SHP77 (cell line): ENCODE measurements at places on chromosomes 3 and 15.
A peak's percentile ranks its signal among the peaks of the same experiment; 100 is the strongest.

- DNase-seq = no peak
These were observed 99.2 kb upstream of the RGMA start for GRCh38 chr15:93188236-93188635.

- DNase-seq = no peak
These were observed 19.3 kb downstream of the SFMBT1 start for GRCh38 chr3:53026382-53027162.

GRCh38 chr3:24242012-24242698, 252.5 kb downstream of the THRB start:
- DNase-seq = no peak

- DNase-seq = no peak
These were observed 421.8 kb downstream of the NLGN1 start for GRCh38 chr3:173819368-173819767.

- DNase-seq = peak; percentile 95
These were observed 326.3 kb upstream of the ICE2 start for GRCh38 chr15:60804986-60805949.

DNA sequence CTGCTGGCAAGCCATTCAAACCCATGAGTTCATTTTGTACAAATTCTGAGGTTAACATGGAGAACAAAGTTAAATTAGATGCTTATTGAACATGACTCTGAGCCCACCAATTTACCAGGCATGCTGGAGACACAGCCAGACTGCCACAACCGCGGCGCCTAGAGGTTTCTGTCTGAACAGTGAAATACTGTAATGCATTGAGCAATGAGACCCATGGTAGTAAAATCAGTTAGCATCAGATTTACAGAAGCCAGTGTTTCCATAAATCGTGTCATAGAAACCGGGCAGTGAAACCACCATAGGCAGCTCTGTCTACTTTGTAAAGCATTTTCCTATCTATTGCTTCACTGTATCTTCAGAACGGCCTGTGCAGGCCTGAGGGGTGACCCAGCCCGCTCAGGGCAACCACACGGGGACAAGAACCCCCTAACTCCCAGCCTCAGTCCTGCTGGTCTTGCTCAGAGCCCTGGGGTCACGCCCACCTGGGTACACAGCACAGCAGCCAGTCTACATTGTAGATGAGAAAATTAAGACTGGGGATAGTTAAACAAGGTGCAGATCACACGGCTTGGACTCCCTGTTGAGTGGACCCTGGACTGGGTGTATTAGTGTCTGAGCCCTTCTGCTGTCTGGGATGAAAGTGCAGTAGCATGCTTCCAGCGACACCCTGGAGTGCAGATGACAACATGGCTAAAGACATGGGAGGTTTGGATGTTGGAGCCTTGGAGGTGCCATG, 44.2 kb downstream of the MGLL start:
- no peak for DNase-seq

- no peak for DNase-seq
These were observed 177.8 kb downstream of the KLF13 start for GRCh38 chr15:31504462-31504839.

DNA sequence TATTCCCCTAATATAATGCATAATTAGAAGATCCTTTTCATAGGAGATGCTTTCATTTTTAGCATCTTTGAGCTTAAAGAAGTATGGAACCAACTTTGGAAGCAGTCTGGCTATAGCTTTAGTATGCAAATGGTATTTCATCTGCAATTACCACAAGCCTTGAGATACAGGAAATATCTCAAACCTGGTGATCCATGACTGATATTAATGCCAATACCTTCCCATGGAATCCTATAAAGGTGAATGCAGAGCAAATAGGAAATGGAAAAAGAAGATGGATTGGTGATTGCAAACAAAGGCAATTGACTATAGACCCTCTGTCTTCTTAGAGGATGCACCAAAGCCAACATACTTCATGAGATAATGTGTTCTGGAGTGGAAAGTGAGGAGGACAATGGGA, 326.4 kb downstream of the KBTBD8 start:
- DNase-seq = no peak

DNA sequence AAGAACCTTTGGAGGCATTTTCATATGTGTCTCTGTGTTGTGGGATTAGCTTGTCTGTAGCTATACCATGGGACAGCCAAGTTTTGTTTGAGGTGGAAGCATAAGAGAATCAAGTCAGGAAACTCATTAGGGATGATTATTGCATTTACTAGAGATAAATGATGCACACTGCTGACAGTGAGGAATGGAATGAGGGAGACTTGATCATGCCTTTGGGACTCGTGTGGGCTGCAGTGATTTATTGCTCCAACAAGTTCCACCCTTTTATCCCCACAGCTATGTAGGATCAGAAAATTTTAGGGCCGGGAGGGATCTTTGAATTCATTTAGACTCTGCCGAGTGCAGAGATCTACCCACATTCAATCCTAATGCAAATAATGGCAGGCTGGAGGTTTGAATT, 16.3 kb downstream of the ZNF385D start:
- DNase-seq = no peak

DNA sequence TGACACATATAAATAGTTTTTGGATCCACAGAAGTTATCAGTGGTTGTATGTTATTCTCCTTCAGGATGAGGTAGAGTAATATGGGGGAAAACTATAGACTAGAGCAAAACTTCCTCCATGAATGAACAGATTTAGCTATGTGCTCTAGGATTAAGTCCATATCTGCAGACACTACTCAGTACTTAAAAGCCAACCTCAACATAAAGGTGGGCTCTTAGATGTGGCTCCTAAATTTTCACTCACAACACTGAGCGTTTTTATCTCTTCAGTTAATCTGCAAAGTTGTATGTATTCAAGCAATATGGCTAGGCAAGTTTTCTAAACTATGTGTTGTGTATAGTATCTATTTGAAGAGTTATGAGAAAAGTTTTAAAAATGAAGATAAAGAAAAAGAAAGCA, 147.0 kb upstream of the SLITRK3 start:
- DNase-seq = no peak

DNA sequence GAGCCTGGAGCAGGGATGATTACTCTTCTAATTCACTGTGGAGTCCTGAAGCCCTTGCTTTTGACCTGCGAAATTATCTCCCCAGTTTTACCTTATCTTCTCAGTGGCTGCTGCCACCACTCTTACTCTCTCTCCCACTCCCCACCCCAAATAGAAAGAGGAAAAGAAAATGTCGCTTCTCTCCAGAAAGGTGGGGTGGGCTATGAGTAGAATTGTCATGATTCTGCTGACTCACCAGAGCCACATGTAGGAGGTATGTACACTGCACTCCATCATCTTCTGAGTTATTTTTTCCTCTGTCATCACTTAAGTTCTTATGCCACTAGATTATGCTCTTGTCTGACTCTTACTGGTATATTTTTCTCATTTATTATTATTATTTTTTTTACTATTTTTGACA, 43.9 kb upstream of the TMEM158 start:
- no peak for DNase-seq

- no peak for DNase-seq
These were observed 113.5 kb downstream of the VGLL4 start for GRCh38 chr3:11530153-11530721.

DNA sequence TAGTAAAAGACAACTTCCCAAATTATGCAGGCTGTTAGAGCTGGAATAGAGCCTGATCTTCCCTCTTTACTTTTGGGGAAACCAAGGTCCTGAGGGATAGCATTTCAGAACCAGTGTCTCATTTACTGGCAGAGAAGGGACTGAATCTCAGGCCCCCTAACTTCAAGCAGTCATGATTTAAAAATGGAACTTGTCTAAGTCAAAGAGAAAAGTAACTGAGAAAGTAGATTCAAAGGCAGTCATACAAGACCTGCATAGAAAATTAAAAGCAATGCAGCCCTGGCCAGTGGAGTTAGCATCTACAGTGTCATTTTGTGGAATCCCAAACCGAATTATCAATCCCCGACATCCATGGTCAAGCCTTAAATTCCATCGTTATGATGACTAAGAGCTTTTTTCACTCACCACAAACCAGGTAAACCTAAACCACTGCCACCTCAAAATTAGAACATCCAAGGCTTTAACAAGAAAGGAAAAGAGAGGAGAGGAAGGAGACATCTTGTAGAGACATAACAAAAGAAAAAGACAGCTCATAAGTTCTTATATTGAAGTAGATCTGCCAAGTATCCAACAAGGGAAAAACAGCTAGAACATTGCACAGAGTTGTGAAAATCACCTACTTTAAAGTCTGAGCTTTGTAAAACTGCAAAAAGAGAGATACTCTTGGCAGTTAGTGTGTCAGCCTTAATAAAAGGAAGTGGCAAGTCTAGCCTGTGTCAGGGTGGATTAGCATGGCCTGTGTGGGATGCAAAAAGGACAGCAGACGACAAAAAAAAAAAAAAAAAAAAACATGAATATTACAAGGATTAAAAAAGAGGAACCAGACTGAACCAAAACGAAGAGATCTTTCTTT, 54.1 kb upstream of the CCR2 start:
- DNase-seq = no peak

GRCh38 chr3:16501376-16501775, 12.1 kb downstream of the RFTN1 start:
- DNase-seq = no peak

DNA sequence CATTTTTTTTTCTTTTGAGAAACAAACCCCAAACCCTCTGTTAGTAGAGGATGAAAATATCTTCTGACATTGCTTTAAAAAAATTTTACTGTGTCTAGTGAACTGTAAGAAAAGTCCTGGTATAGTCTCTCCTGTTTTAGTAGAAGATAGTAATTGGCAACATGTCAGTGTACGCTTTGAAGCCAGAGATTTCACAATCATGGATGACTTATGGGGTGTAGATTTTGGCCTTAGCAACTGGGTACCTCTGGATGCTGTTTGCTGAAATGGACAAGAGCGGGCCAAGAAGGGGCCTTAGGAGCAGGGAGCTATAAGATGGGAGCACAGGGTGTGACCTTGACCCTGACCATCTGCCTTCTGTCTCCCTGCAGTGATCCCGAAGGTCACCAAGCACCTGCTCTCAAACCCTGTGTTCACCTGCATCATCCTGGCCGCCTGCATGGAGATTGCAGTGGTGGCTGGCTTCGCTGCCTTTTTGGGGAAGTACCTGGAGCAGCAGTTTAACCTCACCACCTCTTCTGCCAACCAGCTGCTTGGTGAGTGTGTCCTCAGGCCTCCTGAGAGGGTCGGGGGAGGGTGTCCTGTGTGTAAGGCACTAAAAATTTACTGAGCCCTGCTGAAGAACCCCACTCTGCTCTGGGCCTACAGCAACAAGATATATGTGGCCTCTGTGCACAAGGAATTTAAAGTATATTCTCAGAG, 266.7 kb downstream of the SLCO3A1 start:
- no peak for DNase-seq

DNA sequence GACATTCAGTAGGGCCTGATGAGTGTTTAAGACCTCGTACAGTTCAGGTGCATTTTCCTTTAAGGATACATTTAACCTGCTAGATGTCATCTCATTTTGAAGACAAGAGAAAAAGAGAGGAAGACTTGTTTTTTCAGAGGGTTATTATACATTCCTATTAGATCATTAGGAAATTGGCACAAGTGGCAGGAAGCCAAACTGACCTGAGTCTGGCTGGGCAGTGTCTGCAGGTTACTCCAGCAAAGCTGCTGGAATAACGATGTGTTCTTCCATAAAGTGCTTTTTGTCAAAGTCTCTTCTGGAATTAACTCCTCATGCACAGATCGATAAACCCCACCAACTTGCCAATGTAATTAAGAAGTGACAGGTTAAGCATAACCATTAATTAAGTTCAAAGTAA, 396.4 kb upstream of the TPRG1 start:
- no peak for DNase-seq

DNA sequence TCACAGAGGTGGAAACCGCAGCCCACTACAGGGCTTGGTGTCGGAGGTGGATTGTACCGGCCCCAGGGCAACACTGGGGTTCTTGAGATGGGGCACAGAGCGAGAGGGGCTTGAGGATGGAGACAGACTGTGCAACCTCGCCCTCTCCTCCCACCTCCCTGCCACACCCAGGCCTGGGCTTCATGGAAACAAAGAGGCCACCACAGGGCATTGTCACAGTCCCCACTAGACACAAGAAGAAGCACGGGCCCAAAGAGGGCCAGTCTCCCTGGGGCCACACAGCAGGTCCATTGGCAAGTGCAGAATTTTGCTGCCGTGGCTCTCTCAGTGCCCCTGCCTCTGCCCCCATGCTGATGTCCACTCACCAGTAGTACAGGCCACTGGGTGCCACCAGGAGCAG, 4.1 kb upstream of the CALML4 start:
- DNase-seq = no peak

- no peak for DNase-seq
These were observed 184.9 kb upstream of the NSMCE3 start for GRCh38 chr15:29454506-29454905.

DNA sequence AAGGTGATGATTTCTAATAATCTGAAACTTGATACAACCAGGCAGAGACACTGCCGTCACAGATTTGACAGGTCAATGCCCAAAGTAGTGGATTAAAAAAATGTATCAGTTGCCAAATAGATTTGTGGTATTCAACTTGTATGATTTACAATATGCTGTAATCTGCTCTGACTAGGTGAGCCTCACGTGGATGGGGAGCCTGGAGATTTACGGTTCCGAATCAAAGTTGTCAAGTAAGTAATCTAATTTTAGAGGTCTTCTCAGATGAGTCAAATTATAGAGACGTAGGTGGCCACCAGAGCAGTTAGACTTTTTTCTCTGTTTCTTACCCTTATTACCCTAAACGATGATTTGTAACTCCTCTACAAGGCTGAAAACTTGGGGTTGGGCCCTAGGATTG, 12.0 kb downstream of the DNAJB11 start:
- DNase-seq = no peak

DNA sequence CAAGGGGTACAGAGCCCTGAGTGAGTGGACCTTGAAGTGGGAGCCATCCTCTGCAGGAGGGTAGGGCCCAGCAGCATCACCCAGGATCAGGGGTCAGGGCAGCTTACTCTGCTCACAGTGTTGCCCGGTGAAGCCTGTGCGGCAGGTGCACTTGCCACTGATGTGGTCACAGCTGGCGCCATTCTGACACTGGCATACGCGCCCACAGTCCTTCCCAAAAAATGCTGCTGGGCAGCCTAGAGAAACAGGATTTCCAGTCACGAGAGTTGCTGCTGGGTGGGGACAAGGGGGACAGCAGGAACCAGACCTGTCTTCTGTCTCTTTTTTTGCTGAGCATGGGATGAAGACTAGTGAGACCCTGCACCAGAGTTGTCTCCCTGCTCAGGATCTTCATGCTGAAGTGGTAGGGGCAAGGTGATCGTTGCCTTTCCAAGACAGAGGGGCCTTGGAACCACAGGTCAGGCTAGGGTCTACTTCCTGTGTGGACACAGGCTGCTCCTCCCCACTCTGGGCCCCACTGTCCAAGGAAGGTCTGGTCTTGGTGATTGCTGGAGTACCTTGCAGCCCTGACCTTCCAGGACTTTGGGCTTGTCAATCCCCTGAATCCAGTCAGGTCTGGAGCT, 46.9 kb downstream of the RAB11A start:
- peak; percentile 29 for DNase-seq

- no peak for DNase-seq
These were observed 156.2 kb upstream of the SEMA6D start for GRCh38 chr15:47561102-47561501.

GRCh38 chr15:75455982-75456531, 4.6 kb upstream of the SIN3A start:
- peak; percentile 21 for DNase-seq
